MV-4-11 (cell line): ENCODE measurements at places on chromosomes 3 and 15.
A peak's percentile ranks its signal among the peaks of the same experiment; 100 is the strongest.

GRCh38 chr3:14605744-14606143, 45.8 kb upstream of the CCDC174 start:
- no peak for DNase-seq

GRCh38 chr15:82789491-82789890, 16.4 kb downstream of the FSD2 start:
- no peak for DNase-seq

DNA sequence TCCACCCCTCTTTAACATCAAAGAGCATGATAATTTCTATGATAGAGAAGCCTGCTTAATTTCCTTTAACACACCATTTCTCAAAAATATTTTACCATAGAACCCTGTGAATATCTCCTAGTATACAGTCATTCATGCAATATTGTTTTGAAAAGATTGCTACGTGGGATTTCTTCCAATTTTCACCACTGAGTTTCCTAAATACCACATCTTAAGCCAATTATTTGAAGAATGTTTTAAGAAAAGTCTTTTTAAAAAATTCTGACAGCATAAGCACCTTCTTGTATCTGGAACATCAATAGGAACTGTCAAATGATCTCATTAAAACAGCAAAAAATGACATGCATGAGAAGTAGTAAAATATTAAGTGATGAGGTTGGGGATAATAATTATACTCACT, 1126.7 kb downstream of the TUSC7 start:
- DNase-seq: no peak

- peak; percentile 97 for DNase-seq
Measured at GRCh38 chr3:125257536-125257935, 45.0 kb upstream of the SLC12A8 start.

- no peak for DNase-seq
Measured at GRCh38 chr3:110430146-110430545, 641.5 kb upstream of the NECTIN3 start.

- DNase-seq: no peak
Measured at GRCh38 chr3:194446754-194447153, 40.0 kb downstream of the ATP13A3 start.

- peak; percentile 70 for DNase-seq
Measured at GRCh38 chr3:195197765-195198425, 73.1 kb downstream of the XXYLT1 start.

GRCh38 chr3:64046592-64046991, 23.3 kb upstream of the PSMD6 start:
- DNase-seq: no peak

DNA sequence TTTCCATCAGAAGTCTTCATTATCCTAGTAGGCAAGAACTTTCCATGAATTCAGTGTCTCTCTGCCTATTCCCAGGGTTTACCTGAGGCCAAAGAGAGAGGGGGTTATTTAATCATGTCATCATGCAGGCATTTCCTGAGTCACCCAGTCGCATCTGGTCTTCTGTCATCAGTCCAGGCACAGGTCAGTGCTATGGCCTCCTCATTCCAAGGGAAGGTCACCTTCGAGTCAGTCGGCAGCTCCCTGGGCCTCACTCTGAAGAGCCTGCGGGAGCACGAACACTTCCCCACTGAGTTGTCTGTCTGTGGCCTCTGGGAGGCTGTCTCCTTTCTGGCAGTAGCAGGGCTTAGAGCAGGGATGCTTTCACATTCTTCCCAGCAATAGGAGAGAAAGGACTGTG, 26.2 kb upstream of the LRTM1 start:
- DNase-seq: no peak

- no peak for DNase-seq
Measured at GRCh38 chr3:138220242-138220641, 33.1 kb downstream of the ARMC8 start.

- DNase-seq: no peak
Measured at GRCh38 chr3:104992676-104993075, 374.0 kb upstream of the ALCAM start.

DNA sequence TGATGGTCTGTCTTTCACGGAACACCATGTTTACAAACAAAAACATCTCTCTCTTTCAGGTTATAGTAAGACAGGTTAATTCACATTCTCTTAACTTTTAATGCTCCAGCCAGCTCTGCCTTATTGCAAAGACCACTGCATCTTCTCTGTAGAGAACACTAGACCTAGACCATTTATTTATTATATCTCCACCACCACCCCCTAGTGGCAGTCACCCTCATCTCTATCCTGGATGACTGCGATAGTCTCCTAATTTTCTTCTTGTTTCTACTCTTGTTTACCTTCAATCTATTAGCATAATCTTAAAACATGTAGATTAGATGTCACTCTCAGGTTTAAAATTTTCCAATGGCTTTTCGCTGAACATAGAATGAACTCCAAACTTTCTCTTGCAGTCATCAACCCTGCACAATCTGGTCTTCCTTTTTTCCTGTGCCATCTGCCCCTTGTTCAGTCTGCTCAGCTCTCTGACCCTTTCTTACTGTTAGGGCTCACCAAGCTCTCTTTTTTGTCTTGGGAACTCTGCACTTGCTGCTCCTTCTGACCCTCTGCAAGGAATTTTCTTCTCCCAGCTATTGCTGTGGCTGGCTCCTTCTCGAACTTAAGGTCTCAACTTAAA, 155.6 kb downstream of the SQOR start:
- DNase-seq: peak; percentile 43

GRCh38 chr3:42216931-42217333, 49.1 kb downstream of the CCK start:
- DNase-seq: no peak

DNA sequence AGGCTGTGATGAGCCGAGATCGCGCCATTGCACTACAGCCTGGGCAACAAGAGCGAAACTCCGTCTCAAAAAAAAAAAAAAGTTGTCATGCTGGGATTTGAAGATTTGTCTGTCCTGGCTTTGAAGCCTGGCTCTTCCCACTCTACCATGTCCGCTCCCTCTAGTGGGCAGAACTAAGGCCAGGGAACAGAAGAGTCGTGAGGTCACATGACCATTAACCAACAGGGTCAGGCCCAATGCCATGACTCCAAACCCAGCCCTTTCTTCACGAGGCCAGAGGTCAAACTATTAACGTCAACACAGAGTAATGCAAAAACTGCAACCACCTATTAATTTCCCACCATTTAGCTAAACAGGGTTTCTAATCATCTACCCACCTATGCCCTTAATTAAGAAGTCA, 212.1 kb downstream of the ADAMTS17 start:
- DNase-seq: no peak

DNA sequence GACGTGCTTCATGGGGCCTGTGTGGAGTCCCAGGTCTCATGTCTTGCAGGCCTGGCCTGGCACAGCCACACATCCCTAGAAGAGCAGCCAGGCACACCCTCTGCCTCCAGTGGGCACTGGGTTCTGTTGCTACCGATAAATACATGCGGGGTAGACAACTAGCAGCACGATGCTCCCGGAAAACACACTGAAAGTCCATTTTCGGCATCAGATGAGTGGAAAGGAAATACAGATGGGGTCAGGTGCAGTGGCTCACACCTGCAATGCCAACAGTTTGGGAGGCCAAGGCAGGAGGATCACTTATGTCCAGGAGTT, 165.1 kb downstream of the NSMCE3 start:
- DNase-seq: no peak

DNA sequence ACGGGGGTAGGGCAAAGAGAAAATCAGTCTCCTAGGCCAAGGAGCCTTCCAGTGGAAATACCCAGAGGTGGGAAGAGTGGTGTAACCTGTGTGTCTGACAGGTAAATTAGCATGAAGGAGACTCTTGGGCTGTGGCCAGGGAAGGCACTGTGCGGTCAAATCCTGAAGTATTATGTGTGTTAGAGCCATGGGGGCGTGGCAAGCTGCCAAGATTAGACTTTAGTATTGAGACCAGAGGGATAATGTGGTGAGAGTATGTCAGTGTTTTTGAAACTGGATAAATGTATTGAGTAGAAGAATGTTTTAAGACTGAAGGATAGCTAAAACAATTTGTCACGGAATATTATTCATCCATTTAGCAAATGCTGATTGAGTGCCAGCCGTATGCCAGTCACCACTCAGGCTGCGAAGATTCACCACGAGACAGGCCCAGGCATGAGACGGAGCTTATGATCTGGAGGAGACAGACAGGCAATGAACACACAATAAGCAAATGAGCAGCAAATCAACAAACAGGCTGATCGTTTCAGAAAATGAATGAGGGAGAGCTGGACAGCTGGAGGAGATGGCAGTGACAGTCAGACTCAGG, 445.9 kb downstream of the MCTP2 start:
- no peak for DNase-seq
